ENCODE measurements at places on chromosomes 1 and 21. TPM values are rescaled to one million over a fixed set of nuclear protein-coding genes. Genes with fewer than 3 reads are reported as not detected.

Gene C1orf21
- 6.1 TPM for total RNA-seq

Gene DCST1
- not detected for total RNA-seq

Gene SYT14
- total RNA-seq = not detected

Gene GOLT1A
- 0.69 TPM for total RNA-seq

Gene OR6K2
- not detected for total RNA-seq

Gene GPR37L1
- total RNA-seq = not detected

GRCh38 chr1:66095190-66095589 lies 302.5 kb downstream of the PDE4B start:
- no peak for DNase-seq
- H3K27me3 ChIP-seq = peaks cover 4% of the 10 kb centered on the region
- H3K36me3 ChIP-seq = no peaks in the 10 kb centered on the region
- no peak overlapping the region for H3K27ac ChIP-seq

- DNase-seq = no peak
- no peak overlapping the region for H3K4me3 ChIP-seq
- H3K36me3 ChIP-seq = no peaks in the 10 kb centered on the region
- H3K27ac ChIP-seq = no peak overlapping the region
- no peaks in the 10 kb centered on the region for H3K4me1 ChIP-seq
These were observed 105.4 kb downstream of the PSMG1 start for GRCh38 chr21:39077876-39078275.

DNA sequence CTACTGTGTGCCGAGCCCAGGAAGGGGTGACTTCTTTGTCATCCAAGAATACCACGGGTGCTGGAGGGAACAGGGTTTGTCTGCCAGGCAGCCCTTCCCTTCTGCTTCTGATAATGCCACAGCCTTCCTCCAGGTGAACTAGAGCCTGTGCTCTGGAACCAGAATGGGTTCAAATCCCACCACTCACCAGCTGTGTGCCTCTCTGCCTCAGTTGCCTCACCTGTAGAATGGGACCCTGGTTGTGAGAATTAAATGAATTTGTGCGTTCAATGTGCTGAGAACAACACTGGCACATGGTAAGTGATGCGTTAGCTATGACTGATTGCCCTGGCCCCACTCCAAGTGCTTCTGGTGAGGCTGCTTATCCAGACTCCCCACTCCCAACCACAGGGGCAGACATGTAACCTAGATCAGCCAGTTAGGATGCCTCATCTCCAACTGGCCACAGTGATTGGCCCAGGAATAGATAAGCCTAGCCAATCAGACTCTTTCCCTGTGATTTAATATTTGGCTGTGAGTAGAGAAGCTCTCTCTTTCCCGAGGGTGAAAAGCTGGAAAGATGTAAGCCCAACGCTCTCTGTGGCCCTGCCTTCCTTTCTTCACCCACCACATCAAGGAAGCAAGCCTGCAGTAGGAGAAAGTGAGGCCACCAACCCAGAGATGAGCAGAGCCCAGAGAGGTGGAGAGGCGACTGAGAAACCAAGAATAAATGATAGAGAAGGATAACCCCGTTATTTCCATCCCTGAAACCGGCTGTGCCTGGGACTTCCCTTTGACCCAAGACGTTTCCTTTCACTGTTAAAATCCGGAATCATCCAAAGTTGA lies 20.8 kb upstream of the LAPTM5 start:
- no peaks in the 10 kb centered on the region for H3K36me3 ChIP-seq
- H3K4me1 ChIP-seq = peaks cover 15% of the 10 kb centered on the region
- H3K4me3 ChIP-seq = no peak overlapping the region
- DNase-seq = peak; percentile 70

GRCh38 chr1:41417746-41418145 lies 56.5 kb downstream of the FOXO6 start:
- no peaks in the 10 kb centered on the region for H3K36me3 ChIP-seq
- H3K4me3 ChIP-seq = no peak overlapping the region
- H3K27me3 ChIP-seq = peaks cover 7% of the 10 kb centered on the region
- H3K4me1 ChIP-seq = no peaks in the 10 kb centered on the region

GRCh38 chr1:119582801-119583200 lies 65.3 kb downstream of the ZNF697 start:
- no peaks in the 10 kb centered on the region for H3K27me3 ChIP-seq
- H3K4me1 ChIP-seq = no peaks in the 10 kb centered on the region
- no peaks in the 10 kb centered on the region for H3K36me3 ChIP-seq
- no peak overlapping the region for H3K27ac ChIP-seq

DNA sequence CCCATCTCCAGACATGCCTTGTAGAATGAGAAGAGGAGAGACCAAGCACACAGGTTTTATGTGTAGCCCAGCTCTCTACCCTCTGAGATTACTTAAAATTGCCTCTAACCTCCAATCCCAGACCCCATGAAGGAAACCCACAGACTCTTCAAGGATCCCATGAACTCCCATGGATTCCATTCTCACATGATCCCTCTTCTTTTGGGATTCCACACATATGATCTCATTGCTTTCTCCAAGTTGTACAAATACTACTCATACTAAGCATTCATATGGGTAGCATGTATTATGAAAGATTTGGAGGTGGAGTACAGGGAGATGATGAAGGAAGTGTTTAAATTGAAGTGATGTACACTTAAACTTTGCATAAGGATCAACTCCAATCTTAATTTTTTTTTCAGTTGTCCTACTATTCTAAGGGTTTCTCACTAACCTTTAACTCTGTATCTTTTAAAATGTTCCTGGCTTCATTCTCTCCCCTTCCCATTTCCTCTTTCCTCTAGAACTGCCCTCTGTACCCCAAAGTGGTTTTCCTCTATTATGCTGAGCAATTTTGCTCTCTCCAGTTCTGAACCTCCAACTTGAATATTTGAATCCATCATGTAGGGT lies 41.6 kb downstream of the MFSD2A start:
- H3K27ac ChIP-seq = no peak overlapping the region
- no peak overlapping the region for H3K4me3 ChIP-seq
- no peaks in the 10 kb centered on the region for H3K36me3 ChIP-seq
- H3K4me1 ChIP-seq = peaks cover 9% of the 10 kb centered on the region
- no peaks in the 10 kb centered on the region for H3K27me3 ChIP-seq

DNA sequence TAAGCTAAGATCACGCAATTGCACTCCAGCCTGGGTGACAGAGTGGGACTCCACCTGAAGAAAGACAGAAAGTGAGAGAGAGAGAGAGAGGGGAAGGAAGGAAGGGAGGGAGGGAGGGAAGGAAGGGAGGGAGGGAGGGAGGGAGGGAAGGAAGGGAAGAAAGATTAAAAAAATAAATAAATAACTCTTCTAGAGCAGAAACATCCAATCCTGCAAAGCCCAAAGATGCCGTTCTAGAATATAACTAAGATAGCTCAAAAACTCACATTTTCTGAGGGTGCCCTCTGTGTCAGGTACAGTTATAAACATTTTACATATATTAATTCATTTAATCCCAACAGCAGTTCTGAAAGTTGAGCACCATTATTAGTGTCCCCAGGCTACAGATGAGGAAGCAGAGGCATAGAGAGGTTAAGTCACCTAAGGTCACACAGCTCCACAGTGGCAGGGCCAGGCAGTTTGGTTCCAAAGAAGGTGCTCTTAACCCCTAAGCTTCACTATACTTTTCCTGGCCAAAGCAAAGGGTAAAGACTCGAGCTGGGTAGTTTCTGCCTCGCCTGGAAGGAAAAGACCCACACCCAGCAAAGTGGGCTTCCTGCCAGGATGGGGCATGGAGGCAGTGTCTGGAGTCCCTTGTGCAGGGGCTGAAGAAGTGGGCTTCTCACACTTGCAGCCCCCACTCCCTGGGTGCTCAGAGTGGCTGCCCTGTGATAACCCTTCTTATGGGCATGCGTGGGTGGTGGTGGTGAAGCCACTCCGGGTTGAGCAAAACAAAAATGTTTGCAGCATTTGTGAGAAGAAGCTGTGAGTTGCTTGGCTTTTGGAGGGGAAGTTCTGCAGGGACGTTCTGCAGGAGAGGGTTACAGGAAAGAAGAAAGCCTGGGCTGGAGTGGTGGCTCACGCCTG lies 7.9 kb upstream of the PIK3CD start:
- H3K4me3 ChIP-seq = no peak overlapping the region
- no peaks in the 10 kb centered on the region for H3K27me3 ChIP-seq
- DNase-seq = peak; percentile 55
- peaks cover 21% of the 10 kb centered on the region for H3K36me3 ChIP-seq

- no peak for DNase-seq
- H3K4me3 ChIP-seq = no peak overlapping the region
- no peaks in the 10 kb centered on the region for H3K4me1 ChIP-seq
- no peak overlapping the region for H3K27ac ChIP-seq
- H3K36me3 ChIP-seq = no peaks in the 10 kb centered on the region
These were observed 102.3 kb upstream of the IPO9 start for GRCh38 chr1:201726700-201727099.

DNA sequence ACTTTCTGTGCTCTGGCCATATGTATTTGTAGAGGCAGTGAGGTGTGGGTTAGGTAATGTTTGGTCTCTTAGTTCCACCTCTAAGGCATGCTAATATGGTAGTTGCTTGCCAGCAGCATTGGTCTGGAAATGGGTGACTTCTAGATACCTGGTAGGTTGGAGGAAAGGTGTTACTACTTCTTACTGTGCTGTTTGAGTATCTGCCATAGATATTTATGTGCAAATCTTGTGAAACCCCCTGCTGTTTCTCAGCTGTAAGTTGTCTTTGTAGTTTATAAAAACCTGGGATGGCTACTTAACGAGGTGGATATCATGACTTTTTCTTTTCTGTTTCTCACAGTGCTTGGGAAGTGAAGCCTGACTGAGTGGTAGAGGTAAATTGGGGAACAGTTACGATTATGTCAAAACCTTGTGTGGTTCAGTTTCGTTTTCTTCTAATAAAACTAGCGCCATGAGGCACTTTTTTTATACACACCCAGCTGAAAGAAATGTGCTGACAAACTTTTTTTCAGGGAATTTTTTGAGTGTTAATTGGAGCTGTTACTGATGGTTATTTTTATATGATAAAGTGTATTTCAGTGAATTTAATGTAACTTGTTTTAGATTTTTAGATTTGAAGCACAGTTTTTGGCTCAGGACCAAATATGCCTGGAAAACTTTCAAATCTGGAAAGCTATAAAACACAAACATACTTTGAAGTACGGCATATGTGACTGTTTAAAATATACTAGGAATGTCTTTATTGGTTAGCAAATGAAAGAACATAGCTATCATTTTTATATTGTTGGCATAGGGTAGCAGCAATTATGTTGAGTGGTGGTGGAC lies 42.1 kb downstream of the CAMSAP2 start:
- peak overlapping the region; percentile 21 for H3K27ac ChIP-seq
- H3K4me3 ChIP-seq = no peak overlapping the region
- H3K4me1 ChIP-seq = peaks cover 3% of the 10 kb centered on the region
- no peak for DNase-seq
- H3K36me3 ChIP-seq = peaks cover 14% of the 10 kb centered on the region

DNA sequence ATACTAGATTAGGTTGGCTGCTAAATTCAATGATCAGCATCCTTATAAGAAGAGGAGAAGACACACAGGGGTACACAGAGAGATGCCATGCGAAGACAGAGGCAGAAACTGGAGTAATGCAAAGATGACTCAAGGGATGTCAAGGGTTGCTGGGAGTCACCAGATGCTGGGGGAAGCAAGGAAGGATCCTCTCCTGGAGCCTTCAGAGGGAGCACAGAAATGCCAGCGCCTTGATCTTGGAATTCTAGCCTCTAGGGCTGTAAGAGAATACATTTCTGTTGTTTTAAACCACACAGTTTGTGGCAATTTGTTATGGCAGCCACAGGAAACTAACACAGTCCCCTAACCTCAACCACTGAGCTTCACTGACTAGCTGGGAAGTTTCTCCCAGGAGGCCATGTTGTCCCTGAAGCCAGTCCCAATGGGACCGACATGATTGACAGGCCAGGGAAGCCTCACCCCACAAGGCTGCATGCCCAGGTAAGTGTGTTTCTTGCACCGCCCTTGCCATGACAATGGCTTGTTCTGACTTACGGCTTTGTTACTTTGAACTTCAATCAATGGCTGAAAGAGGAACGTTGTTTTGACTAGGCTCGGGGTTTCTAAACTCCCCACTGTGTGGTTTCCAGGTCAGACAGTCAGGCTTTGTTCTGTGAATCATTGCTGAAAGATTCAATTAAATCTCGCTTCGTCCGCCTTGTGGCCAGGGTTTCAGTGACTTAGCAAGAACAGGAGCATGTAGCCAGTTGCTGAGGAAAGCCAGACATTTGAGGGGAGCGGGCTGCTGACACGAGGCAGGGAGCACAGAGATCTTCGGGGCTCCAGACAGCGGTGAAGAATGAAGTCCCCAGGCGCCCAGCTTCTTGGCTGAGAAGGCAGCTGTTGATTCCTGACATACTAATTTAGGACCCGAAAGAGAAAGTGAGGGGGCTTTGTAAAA lies 62.3 kb downstream of the RUNX1 start:
- peak overlapping the region; percentile 61 for H3K4me3 ChIP-seq
- H3K36me3 ChIP-seq = peaks cover 22% of the 10 kb centered on the region
- peak overlapping the region; percentile 89 for H3K27ac ChIP-seq
- peak; percentile 90 for DNase-seq
- peaks cover 97% of the 10 kb centered on the region for H3K4me1 ChIP-seq

DNA sequence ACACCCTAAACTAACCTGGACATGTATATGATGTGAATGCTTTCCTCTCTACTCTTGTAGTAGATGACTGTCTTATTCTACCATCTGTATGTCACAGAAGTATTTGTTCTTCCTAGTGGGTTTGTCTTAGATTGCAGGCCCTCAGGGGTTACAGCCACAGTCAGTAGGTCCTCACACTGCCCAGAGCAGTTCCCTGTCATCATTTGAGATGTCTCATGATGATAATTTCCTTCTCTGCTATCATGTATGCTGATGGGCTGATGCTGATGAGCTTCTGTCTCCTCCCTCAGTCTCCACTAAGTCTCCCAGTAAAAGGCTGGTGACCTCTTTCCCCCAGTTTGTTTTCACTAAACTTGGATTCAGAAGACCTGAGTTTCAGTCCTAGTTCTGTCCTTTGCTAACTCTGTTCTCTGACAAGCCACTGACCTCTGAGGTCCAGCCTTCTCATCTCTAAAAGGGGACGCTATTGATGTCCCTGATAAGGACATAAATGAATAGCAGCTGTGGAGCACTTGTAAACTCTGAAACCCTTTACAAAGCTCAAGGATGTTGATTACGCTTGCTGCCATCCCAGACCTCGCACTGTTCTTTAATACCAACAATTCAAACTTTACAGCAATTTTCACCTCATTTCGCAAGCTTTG lies 3.1 kb upstream of the ETV3 start:
- peaks cover 46% of the 10 kb centered on the region for H3K4me1 ChIP-seq
- peaks cover 12% of the 10 kb centered on the region for H3K36me3 ChIP-seq
- no peak overlapping the region for H3K4me3 ChIP-seq
- H3K27ac ChIP-seq = peak overlapping the region; percentile 5
- H3K27me3 ChIP-seq = no peaks in the 10 kb centered on the region
- DNase-seq = no peak

DNA sequence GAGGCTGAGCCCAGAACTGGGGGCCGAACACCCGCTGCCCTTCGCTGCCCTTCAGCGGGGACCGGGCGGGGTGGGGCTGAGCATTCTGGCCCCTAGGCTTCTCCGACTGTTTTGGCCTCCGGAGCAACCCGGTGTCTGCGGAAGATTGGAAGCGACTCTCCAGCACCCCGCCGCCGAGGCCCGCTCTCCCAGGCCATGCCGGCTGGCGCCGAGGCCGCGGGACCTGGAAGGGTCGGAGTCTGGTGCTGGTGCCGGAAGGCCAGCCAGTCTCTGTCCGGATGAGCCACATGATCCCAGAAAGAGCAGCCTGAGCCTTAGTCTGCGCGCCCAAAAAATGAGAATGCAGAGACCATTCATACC lies 272.0 kb downstream of the FOXD2 start:
- no peak overlapping the region for H3K4me3 ChIP-seq
- peaks cover 5% of the 10 kb centered on the region for H3K4me1 ChIP-seq
